ENCODE measurements at places on chromosomes 12 and 14. TPM values are rescaled to one million over a fixed set of nuclear protein-coding genes. Genes with fewer than 3 reads are reported as not detected.

DNA sequence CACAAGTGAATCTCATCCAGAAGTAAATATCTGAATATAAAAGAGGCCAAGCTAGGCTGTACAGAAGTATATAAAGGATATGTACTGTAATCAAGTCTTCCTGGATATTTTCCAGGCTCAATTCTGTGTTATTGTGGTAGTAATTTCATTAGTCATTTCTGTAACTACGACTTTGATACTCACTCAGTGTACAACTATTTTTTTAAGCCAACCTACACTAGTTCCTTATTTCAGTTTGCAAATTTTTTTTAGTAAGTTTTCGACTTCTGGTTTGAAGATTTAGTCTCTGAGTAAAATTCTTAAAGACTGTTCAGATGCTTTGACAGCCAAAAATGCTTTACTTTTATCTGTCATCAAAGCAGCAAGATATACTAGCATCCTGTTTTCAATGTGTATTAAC lies 130.8 kb downstream of the CAPZA3 start:
- H3K4me3 ChIP-seq, result no peak overlapping the region
- H3K36me3 ChIP-seq, result no peaks in the 10 kb centered on the region
- no peak for DNase-seq
- H3K4me1 ChIP-seq, result no peaks in the 10 kb centered on the region

DNA sequence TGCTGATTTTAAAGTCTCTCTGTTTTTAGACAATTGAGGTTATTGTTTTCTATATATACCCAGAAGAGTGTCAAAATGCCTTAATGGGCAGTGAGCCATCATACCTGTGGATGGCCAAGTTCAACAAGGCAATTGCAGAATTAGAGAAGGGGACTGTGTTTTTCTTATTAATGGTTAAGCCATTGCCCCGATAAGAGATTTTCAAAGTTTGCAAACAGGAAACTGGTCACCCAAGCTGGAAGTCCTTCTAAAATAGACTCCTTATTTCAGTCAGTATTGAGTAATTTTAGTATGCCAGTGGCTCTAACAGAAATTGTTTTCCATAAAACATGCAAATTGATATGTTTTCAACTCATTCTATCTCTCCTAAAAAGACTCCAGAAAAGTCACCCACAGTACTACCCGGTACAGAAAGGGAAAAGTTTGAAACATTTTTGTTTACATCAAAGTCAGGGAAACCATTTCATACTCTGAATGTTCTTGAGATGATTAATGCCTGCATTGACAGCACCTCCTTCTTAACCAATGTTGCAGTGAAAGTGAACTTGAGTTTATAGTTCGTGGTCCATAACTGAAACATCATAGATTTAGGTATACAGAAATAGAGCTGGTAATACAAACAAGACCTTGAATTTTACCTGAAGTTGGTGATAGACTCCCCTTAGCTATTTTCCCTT lies 191.1 kb downstream of the TMX1 start:
- H3K27me3 ChIP-seq, result no peaks in the 10 kb centered on the region
- H3K4me1 ChIP-seq, result no peaks in the 10 kb centered on the region
- H3K27ac ChIP-seq, result no peak overlapping the region
- no peak for DNase-seq
- H3K36me3 ChIP-seq, result no peaks in the 10 kb centered on the region

DNA sequence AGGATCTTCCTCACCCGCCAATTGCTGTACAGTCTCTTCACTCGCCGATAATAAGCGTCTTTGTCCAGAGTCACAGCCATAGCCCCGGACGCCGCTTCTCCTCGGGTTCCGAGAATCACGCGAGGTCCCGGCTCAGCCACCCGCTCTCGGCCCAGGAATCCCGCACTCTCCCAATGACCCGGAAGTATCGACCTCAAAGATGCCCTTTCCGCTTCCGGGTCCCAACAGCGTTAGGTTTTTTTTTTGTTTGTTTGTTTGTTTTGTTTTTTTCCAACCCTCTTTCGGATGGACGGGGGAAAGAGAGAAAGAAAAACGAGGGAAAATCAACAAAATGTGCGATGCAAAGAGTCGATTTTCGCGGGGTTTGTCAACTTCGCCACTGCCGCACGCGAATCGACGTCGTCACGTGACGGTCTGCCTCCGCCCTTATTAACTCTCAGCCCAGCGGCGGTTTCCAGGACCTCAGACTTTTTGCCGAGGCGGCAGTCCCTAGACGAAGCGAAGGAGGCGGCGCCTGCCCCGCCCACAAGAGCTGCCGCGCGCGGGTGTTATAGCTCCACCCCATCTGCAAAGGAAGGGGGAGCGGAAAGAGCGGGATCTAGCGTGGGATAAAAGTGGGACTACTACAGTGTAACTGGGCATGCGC lies at the start of gene SUPT16H:
Gene SUPT16H, minus strand, starts transcription at position 172 of the 646 bp plus-strand sequence. Its CDS starts 92 bp downstream, at position 80.
- peak within 1 kb of the TSS; percentile 70 for H3K4me3 ChIP-seq
- H3K36me3 ChIP-seq, result peaks cover 17% of the 10 kb centered on the region
- H3K27ac ChIP-seq, result peak within 1 kb of the TSS; percentile 93
- H3K4me1 ChIP-seq, result peaks cover 10% of the 10 kb centered on the region
- peak; percentile 83 for DNase-seq

- DNase-seq, result no peak
- no peaks in the 10 kb centered on the region for H3K36me3 ChIP-seq
- H3K4me3 ChIP-seq, result no peak overlapping the region
- H3K27ac ChIP-seq, result no peak overlapping the region
- H3K4me1 ChIP-seq, result no peaks in the 10 kb centered on the region
Observed at GRCh38 chr12:3574986-3575385, 84.0 kb downstream of the PRMT8 start.

GRCh38 chr12:49881415-49882247 lies 22.1 kb downstream of the FAIM2 start:
- H3K4me3 ChIP-seq, result no peak overlapping the region
- H3K27me3 ChIP-seq, result no peaks in the 10 kb centered on the region
- DNase-seq, result no peak
- H3K27ac ChIP-seq, result no peak overlapping the region
- H3K36me3 ChIP-seq, result no peaks in the 10 kb centered on the region

- no peak overlapping the region for H3K4me3 ChIP-seq
- peak overlapping the region; percentile 18 for H3K27ac ChIP-seq
- peaks cover 61% of the 10 kb centered on the region for H3K36me3 ChIP-seq
- no peak for DNase-seq
- no peaks in the 10 kb centered on the region for H3K4me1 ChIP-seq
Observed at GRCh38 chr12:121513464-121514183, 67.2 kb downstream of the KDM2B start.

DNA sequence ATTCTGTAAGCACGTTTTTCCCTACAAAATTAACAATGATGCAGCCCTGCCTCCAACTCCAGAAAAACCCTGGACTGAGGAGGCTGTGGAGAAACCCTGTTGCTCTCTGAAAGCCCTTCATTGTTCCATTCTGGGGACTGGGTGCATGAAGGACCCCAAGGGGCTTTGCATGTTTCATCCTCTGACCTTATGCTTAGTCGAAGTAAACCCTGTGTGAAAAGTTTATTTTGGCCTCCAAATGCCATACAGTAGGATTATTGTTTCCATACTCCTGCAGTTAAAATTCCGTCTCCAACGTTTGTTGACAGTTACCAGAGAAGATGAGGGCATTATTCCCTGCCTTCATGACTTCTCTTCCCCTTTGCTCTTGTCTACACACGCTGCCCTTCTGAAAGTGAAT lies 46.0 kb downstream of the CKB start:
- no peak overlapping the region for H3K4me3 ChIP-seq
- no peak overlapping the region for H3K27ac ChIP-seq
- no peaks in the 10 kb centered on the region for H3K27me3 ChIP-seq
- peaks cover 53% of the 10 kb centered on the region for H3K36me3 ChIP-seq

DNA sequence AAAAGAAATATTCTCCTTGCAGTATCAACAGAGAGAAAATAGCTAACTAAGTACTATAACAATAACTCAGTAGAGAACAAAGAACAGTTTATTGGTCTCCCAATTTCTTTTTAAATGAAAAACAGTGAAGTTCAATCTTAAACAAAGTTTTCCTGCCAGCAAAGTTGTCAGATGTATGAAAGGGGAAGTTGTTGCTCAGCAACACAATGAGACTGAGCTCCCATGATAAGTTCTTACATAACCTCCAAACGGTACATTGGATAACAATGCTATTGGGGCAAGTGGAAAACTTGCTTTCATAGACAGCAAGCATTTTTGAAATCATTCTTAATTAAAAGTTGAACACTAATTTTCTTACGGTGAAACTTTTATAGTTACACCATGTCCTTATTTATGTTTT lies 94.9 kb downstream of the ALG10B start:
- H3K27me3 ChIP-seq, result no peaks in the 10 kb centered on the region
- H3K36me3 ChIP-seq, result no peaks in the 10 kb centered on the region
- no peak overlapping the region for H3K4me3 ChIP-seq
- no peak for DNase-seq
- no peak overlapping the region for H3K27ac ChIP-seq

DNA sequence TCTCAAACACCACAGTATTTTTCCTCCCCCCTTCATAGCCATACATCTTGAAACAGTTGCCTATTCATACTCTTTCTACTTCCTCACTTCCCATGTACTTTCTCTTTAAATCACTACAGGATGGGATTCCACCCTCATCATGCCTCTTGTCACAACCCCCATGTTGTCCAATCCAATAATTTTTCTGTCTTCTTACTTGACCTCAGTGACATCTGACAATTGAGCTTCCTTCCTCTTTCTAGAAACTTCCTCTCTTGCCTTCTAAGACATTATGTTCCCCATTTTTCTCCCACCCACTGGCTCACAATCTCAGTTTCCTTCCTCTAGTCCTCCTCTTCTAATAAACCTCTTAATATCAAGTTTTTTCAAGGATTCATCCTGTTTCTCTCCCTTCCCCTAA lies 5.3 kb downstream of the C2CD5 start:
- H3K4me1 ChIP-seq, result peaks cover 18% of the 10 kb centered on the region
- H3K27ac ChIP-seq, result no peak overlapping the region
- no peaks in the 10 kb centered on the region for H3K36me3 ChIP-seq
- no peaks in the 10 kb centered on the region for H3K27me3 ChIP-seq
- no peak for DNase-seq

GRCh38 chr12:52235822-52236361 lies 2.8 kb downstream of the KRT7 start:
- no peak overlapping the region for H3K4me3 ChIP-seq
- H3K27ac ChIP-seq, result no peak overlapping the region
- H3K27me3 ChIP-seq, result peaks cover 15% of the 10 kb centered on the region

DNA sequence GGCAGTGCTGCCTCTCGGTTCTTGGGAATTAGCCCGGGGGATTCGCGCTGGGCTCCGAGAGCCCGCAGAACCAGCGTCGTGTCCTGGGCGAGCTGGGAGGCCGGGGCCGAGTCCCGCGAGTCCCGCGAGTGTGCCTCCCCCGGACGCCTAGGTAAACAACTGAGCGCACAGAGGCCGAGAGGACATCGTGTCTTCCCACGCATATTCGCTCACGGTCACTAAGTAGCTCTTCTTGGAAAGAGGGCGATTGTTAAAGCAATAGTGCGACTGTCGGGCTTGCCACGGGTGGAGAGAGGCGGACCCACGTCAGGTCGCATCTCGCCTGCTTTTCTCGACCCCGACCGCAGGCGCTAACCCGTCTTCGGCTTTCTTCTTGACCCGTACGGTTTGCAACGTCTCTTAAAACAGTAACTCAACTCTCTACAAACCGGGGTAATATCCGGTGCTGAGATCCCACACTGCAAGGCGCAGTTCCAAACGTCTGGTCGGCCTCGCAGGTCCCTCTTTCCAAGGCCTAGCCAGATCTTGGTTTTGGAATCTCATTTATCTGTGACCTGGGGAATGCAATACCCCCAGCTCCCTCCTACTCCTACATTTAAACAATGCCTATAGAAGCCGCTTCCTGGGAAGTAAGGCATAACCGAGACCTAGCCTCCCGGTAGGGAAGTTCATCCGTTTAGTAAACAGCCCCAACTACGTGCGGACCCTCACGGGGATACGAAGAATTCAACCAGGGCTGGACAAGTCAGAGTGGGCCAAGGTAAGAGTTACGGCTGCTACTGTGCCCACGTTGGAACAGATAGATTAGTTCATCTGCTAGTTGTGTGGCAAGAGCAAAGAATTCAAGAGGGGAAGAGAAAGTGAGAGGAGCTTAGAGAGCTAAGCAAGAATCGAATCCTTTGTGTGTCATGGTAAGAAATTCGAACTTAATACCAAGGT lies 736 bp upstream of the PHLDA1 start:
- H3K27me3 ChIP-seq, result peaks cover 7% of the 10 kb centered on the region
- H3K4me1 ChIP-seq, result peaks cover 26% of the 10 kb centered on the region
- peak; percentile 9 for DNase-seq
- no peaks in the 10 kb centered on the region for H3K36me3 ChIP-seq

DNA sequence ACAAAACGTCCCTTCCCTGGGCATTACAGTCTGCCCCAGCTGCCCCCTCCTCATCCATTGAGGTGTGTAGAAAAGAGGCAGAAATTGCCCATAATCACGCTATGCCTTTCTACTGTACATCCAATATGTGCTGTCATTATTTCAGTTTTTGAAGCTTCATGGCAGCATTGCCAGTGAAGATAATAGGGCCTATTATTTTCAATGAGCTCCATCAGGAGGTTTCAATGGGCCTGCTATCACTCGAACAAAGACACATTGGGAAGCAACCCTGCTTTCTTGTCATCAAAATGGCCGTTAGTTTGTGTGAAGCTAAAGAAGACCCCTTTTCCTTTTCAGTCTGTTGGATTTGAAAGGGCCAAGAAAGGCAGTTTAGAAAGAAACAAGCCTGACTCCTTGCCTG lies 653.8 kb downstream of the NOVA1 start:
- H3K27me3 ChIP-seq, result no peaks in the 10 kb centered on the region
- no peak for DNase-seq
- no peak overlapping the region for H3K27ac ChIP-seq
- H3K36me3 ChIP-seq, result no peaks in the 10 kb centered on the region

- DNase-seq, result no peak
- no peak overlapping the region for H3K27ac ChIP-seq
- H3K4me3 ChIP-seq, result no peak overlapping the region
Observed at GRCh38 chr12:66119229-66119869, 11.2 kb downstream of the LLPH start.

GRCh38 chr12:55676707-55677106 lies 31.0 kb downstream of the ITGA7 start:
- DNase-seq, result no peak
- H3K4me3 ChIP-seq, result no peak overlapping the region
- no peaks in the 10 kb centered on the region for H3K27me3 ChIP-seq
- peaks cover 4% of the 10 kb centered on the region for H3K4me1 ChIP-seq
- H3K36me3 ChIP-seq, result no peaks in the 10 kb centered on the region

GRCh38 chr12:27965411-27965810 lies 7.1 kb downstream of the PTHLH start:
- peaks cover 14% of the 10 kb centered on the region for H3K4me1 ChIP-seq
- no peak overlapping the region for H3K4me3 ChIP-seq
- no peak for DNase-seq
- no peak overlapping the region for H3K27ac ChIP-seq

- H3K36me3 ChIP-seq, result no peaks in the 10 kb centered on the region
- no peak overlapping the region for H3K27ac ChIP-seq
- no peaks in the 10 kb centered on the region for H3K27me3 ChIP-seq
- H3K4me1 ChIP-seq, result peaks cover 2% of the 10 kb centered on the region
- no peak overlapping the region for H3K4me3 ChIP-seq
Observed at GRCh38 chr14:75568791-75569190, 9.6 kb upstream of the FLVCR2 start.

- H3K27ac ChIP-seq, result no peak overlapping the region
- H3K4me3 ChIP-seq, result no peak overlapping the region
- no peak for DNase-seq
- H3K27me3 ChIP-seq, result no peaks in the 10 kb centered on the region
- H3K4me1 ChIP-seq, result no peaks in the 10 kb centered on the region
Observed at GRCh38 chr12:66776974-66777373, 98.1 kb upstream of the GRIP1 start.

Gene CKB
- total RNA-seq, result 8.6 TPM

Gene KLRC1
- total RNA-seq, result 0.80 TPM

Gene ASB2
- 3.7 TPM for total RNA-seq

Gene SPTB
- 1.8 TPM for total RNA-seq

Gene AQP6
- total RNA-seq, result not detected

Gene ERBB3
- total RNA-seq, result 1.4 TPM

Gene SLC4A8
- 1.7 TPM for total RNA-seq

Measured in thymus (tissue), 14 donors.